ENCODE measurements at places on chromosomes 13 and 19. TPM values are rescaled to one million over a fixed set of nuclear protein-coding genes. Genes with fewer than 3 reads are reported as not detected.

DNA sequence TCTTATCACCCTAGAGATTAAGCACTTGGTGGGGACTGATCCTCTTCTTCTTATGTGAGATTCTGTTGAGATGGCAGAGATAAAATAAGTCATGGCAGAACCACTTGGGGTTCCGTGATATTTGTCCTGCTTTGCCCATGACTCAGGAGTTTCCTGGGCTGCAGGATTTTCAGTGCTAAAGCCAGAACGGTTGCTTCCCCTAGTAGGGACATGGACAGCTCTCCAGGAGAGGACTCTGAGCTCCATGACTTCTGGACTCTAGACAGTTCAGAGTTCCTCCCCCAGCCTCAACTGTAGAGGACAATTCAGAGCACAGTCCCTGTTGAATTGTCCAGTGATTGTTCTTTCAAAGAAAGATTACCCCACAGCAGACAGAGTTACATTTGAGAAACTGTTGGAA is 98.8 kb downstream of the OLFM4 start:
- no peaks in the 10 kb centered on the region for H3K4me1 ChIP-seq
- H3K27me3 ChIP-seq, result no peaks in the 10 kb centered on the region
- H3K4me3 ChIP-seq, result no peak overlapping the region
- H3K27ac ChIP-seq, result no peak overlapping the region
- DNase-seq, result no peak

- no peak for DNase-seq
- no peaks in the 10 kb centered on the region for H3K36me3 ChIP-seq
- H3K4me1 ChIP-seq, result peaks cover 46% of the 10 kb centered on the region
- H3K27ac ChIP-seq, result peak overlapping the region; percentile 64
- H3K4me3 ChIP-seq, result no peak overlapping the region
Observed at GRCh38 chr13:30156270-30156669, 151.1 kb downstream of the KATNAL1 start.

The MYO1F gene
- 47.4 TPM for total RNA-seq

DNA sequence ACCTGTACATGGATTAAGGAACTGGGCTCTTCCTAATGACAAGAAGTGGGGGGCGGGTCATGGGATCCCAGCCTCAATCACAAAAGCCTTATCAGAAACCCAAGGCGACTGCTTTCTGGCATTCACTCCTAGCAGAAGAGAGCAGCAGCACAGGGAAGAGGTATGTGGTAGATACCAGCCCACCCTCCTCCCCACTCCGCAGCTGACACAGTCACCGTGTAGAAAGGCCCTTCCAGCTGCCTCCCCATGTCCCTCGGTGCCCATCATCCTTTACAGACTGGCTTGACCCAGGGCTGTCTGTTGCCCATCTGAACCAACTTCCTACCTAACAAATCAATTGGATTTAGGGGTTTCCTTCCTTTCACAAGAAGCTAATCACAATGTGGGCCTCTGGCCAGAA is 3.1 kb upstream of the DHRS12 start:
- no peaks in the 10 kb centered on the region for H3K36me3 ChIP-seq
- no peak overlapping the region for H3K4me3 ChIP-seq
- no peak overlapping the region for H3K27ac ChIP-seq
- H3K4me1 ChIP-seq, result peaks cover 27% of the 10 kb centered on the region
- H3K27me3 ChIP-seq, result no peaks in the 10 kb centered on the region

The CEACAM21 gene
- total RNA-seq, result 16.6 TPM

DNA sequence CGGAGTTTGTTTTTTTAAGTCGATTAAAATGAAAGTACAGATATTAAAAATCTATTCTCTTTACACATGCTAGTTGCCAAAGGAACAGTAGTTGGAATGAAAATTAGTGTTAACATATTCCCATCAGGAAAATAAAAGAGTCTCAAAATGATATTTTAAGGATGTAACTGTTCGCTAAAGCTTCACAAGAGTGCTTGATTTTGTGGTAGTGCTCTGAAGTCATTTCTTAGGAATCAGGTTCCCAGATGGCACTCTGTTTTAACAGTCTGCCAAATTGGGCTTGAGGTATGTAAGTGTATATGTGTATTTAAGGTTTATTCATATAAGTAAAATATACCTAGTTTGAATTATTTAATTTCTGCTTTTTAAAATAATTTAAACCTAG is 128.8 kb downstream of the LMO7 start:
- no peaks in the 10 kb centered on the region for H3K27me3 ChIP-seq
- peaks cover 24% of the 10 kb centered on the region for H3K36me3 ChIP-seq
- H3K4me1 ChIP-seq, result peaks cover 47% of the 10 kb centered on the region
- no peak overlapping the region for H3K4me3 ChIP-seq
- DNase-seq, result no peak
- no peak overlapping the region for H3K27ac ChIP-seq

GRCh38 chr13:36769126-36769525 is 49.9 kb upstream of the RFXAP start:
- H3K27ac ChIP-seq, result no peak overlapping the region
- no peak overlapping the region for H3K4me3 ChIP-seq
- peaks cover 3% of the 10 kb centered on the region for H3K27me3 ChIP-seq

DNA sequence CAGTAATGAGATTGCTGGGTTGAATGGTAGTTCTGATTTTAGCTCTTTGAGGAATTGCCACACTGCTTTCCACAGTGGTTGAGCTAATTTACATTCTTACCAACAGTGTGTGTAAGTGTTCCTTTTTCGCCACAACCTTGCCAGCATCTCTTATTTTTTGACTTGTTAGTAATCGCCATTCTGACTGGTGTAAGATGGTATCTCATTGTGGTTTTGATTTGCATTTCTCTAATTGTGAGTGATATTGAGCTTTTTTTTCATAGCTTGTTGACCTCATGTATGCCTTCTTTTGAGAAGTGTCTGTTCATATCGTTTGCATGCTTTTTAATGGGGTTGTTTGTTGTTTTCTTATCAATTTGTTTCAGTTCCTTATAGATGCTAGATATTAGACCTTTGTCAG is 245.0 kb downstream of the MTUS2 start:
- no peak for DNase-seq
- no peak overlapping the region for H3K27ac ChIP-seq
- peaks cover 5% of the 10 kb centered on the region for H3K4me1 ChIP-seq
- no peaks in the 10 kb centered on the region for H3K27me3 ChIP-seq

- H3K27ac ChIP-seq, result no peak overlapping the region
- DNase-seq, result no peak
- no peaks in the 10 kb centered on the region for H3K36me3 ChIP-seq
- no peaks in the 10 kb centered on the region for H3K4me1 ChIP-seq
- H3K27me3 ChIP-seq, result peaks cover 2% of the 10 kb centered on the region
Observed at GRCh38 chr13:101757446-101758039, 305.1 kb downstream of the ITGBL1 start.

- peak overlapping the region; percentile 99 for H3K27ac ChIP-seq
- H3K27me3 ChIP-seq, result no peaks in the 10 kb centered on the region
- H3K4me3 ChIP-seq, result peak overlapping the region; percentile 96
Observed at GRCh38 chr19:18291590-18292461, 10.4 kb upstream of the JUND start.

The DPRX gene
- total RNA-seq, result not detected

The NCAN gene
- 0.23 TPM for total RNA-seq

The ZNF793 gene
- 0.66 TPM for total RNA-seq

GRCh38 chr19:19471682-19472081 is 43.7 kb downstream of the TSSK6 start:
- H3K27me3 ChIP-seq, result no peaks in the 10 kb centered on the region
- DNase-seq, result no peak
- H3K4me3 ChIP-seq, result no peak overlapping the region
- peaks cover 44% of the 10 kb centered on the region for H3K4me1 ChIP-seq
- no peak overlapping the region for H3K27ac ChIP-seq
- H3K36me3 ChIP-seq, result peaks cover 73% of the 10 kb centered on the region

GRCh38 chr19:35232912-35233311 is 4.4 kb upstream of the FAM187B start:
- no peak overlapping the region for H3K4me3 ChIP-seq

DNA sequence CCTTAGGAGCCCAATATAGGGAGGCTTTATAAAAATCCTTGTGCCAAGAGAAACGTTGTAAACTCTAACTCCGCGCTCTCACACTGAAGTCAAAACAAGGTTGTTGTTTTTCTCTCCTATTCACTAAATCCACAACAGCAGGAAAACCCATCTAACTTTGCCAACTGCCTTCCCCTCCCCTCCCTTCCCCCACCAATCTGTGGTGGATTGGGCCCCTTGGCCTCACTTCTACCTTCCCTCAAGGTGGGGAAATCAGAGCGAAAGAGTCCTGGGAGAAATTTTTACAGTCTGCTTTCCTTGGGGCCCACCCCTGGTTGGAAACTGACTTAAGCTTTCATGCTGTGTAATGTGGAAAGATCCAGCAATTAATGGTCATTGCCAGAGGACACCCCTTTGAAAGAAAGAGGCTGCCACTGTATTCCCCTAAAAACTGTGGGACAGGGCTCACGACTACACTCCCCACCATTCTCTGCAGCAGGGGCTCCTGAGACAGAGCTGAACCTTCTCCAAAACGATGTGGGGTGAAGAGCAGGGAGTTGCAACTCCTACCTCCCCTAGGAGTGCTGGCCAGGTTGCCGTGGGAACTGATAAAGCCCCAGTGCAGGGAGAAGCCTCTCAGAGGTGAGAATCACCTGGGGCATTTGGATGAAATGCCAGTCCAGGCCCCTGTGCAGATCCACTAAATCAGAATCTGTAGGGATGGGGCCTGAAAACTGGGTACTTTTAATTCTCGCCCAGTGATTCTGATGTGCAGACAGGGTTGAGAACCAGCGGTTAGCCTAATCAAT is 1.1 kb downstream of the DHRS12 start:
- H3K27me3 ChIP-seq, result peaks cover 4% of the 10 kb centered on the region
- H3K4me3 ChIP-seq, result peak overlapping the region; percentile 87
- no peaks in the 10 kb centered on the region for H3K36me3 ChIP-seq
- peak overlapping the region; percentile 98 for H3K27ac ChIP-seq
- no peak for DNase-seq

DNA sequence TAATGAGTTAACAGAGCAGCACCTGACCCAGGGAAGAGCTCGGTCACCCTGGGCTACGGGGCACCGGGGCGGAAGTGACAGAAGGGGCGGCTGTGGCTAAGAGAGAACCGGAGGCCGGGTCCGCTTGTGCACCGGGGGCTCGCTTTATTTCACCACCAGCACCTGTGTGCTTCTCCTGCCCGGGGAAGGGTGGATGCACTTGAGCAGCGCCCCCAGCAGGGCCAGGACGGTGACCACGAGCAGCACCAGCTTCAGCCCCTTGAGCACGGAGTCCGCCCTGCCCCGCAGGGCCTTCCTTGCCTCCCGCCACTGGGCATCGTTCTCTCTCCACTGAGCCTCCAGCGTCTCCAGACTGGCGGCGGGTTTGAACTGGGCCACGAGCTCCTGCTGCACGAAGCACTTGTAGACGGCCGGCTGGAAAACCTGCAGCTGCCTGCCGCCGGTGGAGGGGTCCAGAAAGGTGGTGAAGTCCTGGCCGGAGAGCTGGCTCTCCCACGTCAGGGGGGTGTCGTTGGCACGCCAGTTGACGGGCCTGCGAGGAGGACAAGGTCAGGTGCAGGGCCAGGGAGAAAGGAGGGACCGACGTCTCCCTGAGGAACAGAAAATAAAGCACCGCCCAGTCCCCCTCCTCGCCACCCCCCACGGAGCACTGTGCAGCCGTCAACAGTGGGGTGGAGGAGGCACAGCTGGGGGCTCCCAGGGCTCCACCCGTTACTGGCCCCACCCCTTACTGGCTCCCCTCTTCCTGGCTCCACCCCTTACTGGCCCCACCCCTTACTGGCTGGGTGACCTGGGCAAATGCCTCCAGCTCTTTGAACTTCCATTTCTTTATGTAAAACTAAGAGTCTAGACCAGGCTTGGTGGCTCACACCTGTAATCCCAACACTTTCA is 3.6 kb downstream of the FAM187B start:
- DNase-seq, result no peak
- H3K4me3 ChIP-seq, result no peak overlapping the region
- H3K36me3 ChIP-seq, result no peaks in the 10 kb centered on the region
- H3K27ac ChIP-seq, result no peak overlapping the region
- H3K4me1 ChIP-seq, result peaks cover 2% of the 10 kb centered on the region

DNA sequence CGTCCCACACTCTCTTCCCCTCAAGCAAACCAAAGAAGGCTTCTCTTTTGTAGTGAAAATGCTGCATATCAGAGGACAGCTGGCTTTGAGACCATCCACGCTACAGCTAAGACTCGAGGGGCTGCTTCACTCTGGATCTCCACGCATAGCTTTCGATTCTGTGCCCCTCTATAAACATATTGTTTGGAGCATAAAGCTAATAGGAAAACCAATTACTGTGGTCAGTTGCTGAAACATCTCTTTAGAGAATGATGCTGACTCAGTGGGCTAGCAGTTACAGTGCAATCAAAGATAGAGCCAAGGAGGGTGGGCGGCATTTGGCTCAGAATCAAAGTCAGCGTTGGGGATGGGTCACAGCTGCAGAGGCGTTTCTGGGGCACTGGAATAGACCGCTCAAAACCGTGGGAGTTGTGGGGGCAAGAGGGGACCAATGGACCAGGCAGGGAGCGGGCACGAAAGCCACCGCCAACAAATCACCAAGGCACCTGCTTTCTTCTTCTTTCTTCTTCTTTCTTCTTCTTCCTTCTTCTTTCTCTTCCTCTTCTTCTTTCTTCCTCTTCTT is 76.7 kb downstream of the RASL11A start:
- no peak overlapping the region for H3K27ac ChIP-seq
- peaks cover 24% of the 10 kb centered on the region for H3K27me3 ChIP-seq
- DNase-seq, result no peak
- no peak overlapping the region for H3K4me3 ChIP-seq
- H3K36me3 ChIP-seq, result no peaks in the 10 kb centered on the region
- H3K4me1 ChIP-seq, result no peaks in the 10 kb centered on the region

The KANK3 gene
- 1.7 TPM for total RNA-seq

DNA sequence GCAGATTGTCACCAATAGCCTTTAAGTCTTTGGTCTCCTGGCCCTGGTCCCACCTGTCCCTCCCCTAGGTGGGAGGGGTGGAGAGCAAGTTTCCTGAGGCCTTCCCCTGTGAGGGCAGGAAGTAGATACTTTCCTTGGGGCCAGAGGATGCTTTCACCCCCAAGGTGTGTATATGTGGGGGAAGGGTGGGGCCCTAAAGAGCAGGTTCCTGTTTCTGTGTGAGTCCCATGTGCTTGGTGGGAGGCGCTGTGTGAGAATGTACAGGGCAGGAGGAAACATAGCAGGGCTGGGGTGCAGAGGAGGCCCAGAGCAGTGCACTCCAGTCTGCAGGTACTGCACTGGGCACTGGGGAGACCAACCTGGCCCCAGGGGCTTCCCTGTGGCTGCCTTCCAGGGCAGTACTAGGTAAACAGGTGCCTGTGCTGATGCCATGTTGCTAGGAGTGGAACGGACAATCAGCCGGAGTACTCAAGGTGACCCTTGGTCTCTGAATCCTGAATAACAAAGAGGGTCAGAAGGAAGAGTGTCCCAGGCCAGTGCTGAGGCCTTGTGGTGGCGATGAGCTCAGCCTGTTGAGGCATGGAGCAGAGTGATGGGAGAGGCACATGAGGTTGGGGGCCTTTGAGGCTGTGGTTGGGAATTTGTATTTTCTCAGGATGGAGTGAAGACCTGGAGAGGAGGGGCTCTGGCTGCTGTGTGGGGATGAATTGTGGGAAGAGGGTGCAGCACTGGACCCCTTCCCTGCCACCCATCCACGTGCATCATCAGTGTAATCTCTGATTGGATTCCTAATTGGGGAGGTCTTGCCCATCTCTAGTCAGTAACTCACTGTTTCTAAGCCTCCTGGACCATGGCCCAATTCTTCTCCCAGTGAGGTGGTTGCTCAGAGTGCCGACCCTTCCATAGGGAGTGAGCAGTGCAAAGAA is 5.1 kb downstream of the EGLN2 start:
- H3K27me3 ChIP-seq, result no peaks in the 10 kb centered on the region
- H3K4me3 ChIP-seq, result peak overlapping the region; percentile 49
- H3K36me3 ChIP-seq, result peaks cover 77% of the 10 kb centered on the region
- peaks cover 73% of the 10 kb centered on the region for H3K4me1 ChIP-seq

The TRIM13 gene
- 17.9 TPM for total RNA-seq

GRCh38 chr19:2488942-2489731 is 13.2 kb downstream of the GADD45B start:
- H3K27me3 ChIP-seq, result peaks cover 59% of the 10 kb centered on the region
- H3K36me3 ChIP-seq, result no peaks in the 10 kb centered on the region
- H3K4me1 ChIP-seq, result peaks cover 17% of the 10 kb centered on the region
- no peak overlapping the region for H3K27ac ChIP-seq

Data from activated T-helper 2 cell treated with anti-CD3 and anti-CD28 coated beads, Interferon-gamma antibody, Interleukin-2, Interleukin-4, amounts not matched to agents 10 μg/mL and 5 μg/mL and 100 μg/mL, durations not matched to agents 14 hours and 24 hours and 36 hours (primary cell).